T-helper 17 cell (primary cell): ENCODE measurements at places on chromosomes 2 and 18.

DNA sequence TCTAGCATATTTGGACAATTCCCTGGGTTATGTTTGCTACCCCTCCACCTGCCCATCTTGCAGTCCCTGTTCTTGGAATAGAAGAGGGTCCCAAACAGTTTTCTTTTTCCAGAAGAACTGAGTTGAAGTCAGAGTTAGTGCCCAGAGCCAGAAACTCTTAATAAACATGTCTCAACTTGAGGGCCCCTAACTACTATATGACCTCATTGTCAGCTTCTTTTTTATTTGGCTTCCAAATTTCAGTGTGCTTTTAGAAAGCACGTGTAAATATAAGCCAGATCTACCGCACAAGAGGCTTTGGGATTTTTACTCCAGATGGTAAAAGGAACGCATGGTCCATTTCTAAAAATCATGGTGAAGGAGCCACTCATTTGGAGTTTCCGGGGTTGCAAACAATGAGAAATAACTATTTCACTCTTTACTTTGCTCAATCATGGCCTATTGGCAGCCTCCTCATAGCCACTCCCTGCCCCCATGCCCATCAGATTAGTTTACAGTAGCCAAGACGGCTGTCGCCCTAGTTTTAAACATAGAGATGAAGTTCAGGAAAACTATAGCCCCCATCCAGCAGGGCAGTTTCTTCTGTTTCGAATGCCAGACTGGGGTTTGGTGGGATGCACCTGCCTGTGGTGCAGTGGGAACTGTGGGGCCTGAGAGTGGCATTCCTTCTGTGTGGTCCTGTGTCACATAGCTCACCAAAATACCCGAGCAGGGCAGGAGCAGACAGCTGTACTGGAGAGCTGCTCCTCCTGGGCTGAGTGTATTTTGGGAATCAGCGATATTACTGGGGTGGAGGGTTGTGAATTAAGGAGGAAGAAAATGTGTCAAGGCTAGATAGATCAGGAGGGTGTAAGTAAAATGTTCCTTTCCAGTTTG lies 1.7 kb downstream of the MAPRE3 start:
- no peak for DNase-seq

- DNase-seq = no peak
These were observed 526.7 kb downstream of the THSD7B start for GRCh38 chr2:137291836-137292570.

DNA sequence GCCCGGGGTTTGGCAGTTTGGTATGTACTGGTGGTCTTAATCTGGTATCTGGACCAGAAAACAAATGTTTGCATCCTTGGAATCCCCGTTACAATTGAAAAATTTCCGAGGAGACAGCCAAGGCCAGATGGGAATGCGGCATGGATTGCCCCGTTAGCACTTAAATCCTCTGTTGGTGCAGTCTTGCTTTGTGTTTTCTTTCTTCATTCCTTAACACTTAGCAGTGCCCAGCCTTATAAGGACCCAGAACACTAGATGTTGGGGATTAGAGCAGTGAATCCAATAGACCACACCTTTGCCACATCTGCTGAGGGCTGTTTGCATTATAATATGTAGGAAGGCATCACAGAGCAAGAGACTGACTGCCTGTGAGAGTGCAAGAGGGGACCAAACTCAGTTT lies 12.8 kb upstream of the ZNF532 start:
- DNase-seq = no peak

DNA sequence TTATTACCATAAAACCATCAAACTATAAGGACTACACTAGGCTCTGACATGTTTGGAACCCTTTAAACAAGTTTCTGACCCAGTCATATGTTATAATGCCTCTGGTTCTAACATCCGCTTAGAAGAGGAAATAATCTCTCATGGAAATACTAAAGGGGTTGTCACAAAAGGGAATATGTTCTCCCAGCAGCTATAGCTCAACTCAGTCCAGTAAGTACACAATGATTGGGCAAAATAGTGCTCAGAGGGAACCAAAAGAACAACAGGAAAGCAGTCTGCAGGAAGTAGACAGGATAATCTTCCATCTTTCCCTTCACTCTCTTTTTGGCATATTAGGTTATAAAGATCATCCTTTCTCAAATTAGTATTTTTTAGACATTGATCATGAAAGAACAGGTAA lies 4.3 kb downstream of the SRBD1 start:
- DNase-seq = no peak

- DNase-seq = no peak
These were observed 32.4 kb downstream of the MEMO1 start for GRCh38 chr2:31978436-31978835.

- DNase-seq = no peak
These were observed 293.7 kb downstream of the DYSF start for GRCh38 chr2:71746946-71747501.

DNA sequence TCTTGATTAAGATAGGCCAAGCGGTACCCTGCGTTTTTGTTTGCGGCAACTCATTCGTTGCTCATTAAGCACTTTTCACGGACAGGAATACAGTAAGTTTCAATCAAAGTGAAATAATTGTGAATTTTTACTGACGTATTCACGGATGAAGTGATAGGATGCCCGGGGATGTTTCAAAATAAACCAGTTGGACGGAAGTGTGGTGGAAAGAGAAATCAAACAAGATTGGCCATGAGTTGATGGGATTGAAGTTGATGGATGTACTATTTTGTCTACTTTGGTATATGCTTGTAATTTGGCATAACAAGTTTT lies 481 bp downstream of the TMEM177 start:
- no peak for DNase-seq

DNA sequence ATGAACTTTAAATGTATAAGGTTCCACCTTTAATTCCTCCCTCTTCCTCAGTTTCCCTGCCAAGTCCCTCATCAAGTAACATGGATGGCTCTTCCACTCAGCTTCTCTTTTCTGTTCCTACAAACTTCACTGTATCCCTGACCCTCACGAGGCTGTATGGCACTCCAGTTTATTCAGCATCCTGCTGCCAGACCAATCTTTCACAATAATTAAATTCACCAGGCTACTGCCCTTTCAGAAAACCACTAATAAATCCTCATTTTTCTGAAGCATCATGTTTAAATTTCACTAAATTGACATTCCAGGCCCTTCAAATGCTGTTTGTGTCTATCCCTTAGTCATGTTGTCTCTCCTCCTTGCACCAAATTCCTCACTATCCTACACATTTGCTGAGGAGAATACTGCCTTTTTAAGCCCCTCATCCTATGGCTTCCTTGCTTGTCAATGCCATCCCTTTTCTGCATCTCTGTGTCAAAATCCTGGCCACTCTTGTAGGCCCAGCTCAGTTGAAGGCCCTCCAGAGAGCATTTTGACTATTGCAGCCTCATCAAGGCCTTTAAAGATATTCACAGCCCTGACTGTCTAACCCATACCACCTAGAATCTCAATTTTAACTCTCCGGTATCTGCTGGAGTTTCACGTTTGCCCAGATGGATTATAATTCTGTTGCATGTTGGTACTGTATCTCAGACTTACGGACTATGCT lies 22.8 kb upstream of the ASNSD1 start:
- no peak for DNase-seq

DNA sequence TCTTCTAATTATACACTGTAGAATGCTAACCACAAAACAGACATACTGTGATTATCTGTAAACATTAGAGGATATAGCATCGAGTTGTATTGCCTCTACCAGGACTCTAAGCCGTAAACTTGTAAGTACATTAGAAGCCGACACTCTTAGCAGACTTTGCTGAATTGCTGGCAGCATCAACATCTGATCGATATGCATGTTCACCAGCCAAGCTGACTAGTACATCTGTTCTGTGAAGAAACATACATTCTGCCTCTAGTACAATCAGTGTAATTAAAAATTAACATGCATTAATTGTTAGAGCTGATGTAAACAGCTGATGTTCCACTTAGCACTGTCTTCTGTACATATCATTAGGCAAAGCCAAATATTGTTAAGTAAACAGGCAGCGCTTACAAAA lies 502.2 kb downstream of the NR4A2 start:
- DNase-seq = no peak

DNA sequence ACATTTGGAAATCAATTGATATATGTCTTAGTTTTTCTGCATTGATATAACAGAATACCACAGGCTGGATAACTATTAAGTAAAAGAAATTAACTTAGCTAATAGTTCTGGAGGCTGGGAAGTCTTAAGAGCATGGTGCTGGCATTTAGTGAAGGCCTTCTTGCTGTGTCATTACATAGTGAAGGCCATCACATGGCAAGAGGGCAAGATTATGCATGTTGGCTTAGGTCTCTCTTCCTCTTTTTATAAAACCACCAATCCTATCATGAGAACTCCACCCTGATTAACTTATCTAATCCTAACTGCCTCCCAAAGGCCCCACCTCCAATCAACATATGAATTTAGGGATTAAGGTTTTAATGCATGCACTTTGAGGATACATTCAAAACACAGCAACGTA lies 225.5 kb upstream of the VRK2 start:
- no peak for DNase-seq

- DNase-seq = no peak
These were observed 654.6 kb upstream of the LINC00305 start for GRCh38 chr18:64803471-64803870.

DNA sequence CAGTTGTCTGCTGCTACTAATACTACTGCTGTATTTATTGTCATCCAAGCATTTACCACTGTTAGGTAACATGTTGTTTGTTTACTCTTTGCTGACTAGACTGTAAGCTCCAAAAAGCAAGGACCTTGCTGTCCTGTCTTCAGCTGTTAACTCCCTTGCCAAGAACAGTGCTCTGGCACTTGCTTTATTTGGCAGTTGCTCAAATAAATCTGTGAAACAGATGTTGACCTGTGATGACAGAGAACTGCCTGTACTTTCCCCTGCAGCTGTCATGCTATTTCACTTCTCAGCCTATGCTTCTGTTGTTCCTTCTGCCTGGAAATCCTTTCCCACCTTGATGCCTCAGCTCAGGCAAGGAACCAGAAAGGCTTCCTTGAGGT lies 181.2 kb downstream of the ATAD2B start:
- DNase-seq = no peak
